ENCODE measurements at places on chromosomes 7 and 10. TPM values are rescaled to one million over a fixed set of nuclear protein-coding genes. Genes with fewer than 3 reads are reported as not detected.

DNA sequence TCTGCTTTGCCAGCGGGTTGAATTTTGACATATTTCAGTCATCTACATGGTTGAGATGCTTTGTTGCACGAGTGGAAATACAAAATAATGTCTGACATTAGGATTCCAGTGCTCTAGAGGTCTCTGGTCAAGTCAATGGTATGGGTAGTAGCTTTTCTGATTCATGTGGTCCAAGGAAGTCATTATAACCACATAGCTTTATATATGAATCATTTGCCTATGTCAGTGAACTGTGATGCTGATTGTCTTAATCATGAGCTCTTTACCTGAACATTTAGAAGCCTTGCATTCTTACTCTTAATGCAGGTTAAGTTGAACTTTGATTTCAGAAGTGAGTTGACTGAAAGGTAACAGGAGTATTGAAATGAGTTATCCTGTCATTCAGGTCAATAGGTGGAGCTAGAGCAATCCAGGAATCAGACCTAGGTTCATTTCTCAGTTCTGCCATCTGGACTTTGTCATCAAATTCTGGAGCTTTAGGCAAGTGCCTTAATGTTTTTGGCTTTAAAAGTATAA, 3.3 kb downstream of the MAPK8 start:
- DNase-seq: no peak

DNA sequence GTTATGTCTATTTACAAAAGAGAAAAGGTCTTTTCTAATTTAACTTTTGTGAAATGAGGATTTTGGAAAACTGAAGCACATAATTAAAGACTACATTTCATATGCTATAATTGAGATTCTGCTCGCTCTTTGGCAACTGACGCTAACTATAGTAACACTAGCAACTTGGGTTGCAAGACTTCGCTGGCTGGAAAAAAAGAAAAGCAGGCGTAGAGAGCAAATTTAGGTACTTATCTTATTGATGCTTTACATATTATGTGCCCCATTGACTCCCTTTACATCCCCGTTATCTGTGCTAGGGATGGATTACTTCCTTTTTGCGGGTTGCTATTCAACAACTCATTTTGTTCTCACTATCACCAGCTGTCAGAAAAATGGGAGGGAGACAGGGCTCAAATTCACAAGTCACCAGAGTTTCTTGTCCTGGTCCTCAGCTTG, 10.5 kb downstream of the SEMA3C start:
- DNase-seq: no peak

DNA sequence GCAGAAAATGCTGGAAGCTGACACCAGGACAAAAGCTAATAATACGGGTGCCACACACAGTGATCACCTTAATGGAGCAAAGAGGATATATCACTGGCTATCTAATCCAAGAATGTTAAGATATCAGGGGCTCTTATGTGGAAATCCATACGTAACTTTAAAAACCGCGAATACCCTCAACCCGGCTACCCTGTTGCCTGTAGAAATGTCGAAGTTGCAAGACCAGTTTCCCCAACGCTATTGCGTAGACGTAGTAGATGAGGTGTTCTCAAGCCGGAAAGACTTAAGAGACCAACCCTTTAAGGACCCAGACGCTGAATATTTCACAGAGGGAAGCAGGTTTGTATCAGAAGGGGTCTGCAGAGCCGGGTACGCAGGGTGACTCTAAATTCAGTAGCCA, 7.9 kb upstream of the CYREN start:
- DNase-seq: no peak

- no peak for DNase-seq
These were observed 64.4 kb downstream of the DNAJB9 start for GRCh38 chr7:108634036-108634435.

The SPDYE6 gene
- total RNA-seq: not detected

DNA sequence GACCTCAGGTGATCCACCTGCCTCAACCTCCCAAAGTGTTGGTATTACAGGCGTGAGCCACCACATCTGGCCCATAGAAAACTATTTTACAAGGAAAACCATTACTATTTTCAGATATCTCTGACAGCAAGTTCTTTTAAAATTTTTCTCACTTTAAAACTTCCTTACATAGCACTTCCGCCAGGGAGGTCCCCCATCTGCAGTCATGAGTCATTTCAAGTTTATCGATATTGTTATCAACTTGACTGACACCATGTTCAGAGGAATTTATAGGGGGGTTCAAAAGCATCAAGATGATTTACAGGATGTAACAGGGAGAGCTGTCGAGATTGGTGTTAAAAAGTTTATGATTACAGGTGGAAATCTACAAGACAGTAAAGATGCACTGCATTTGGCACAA, 88.8 kb downstream of the NRBF2 start:
- DNase-seq: no peak

GRCh38 chr10:123833170-123833850, 58.3 kb downstream of the CPXM2 start:
- no peak for DNase-seq

DNA sequence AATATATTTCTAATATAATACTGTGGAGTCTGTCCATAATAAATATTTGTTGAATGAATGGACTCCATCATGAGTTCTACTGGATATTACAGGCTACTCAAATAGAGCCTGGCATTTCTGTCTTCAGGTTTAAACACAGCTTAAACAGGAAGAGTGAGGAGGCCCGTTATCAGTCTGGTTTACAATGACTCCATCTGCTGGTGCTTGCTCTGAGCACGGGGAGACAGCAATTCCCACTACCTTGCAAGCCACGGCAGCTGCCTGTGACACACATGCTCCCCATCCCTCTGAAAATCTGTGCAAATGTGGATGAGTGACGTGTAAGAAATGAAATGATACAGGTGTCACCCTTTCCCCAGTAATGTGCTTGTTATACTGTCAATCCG, 293.5 kb upstream of the IMMP2L start:
- DNase-seq: no peak

The WNT8B gene
- total RNA-seq: 0.34 TPM

GRCh38 chr7:104106108-104106905, 101.5 kb downstream of the ORC5 start:
- DNase-seq: no peak

- DNase-seq: no peak
These were observed 239.2 kb downstream of the COBL start for GRCh38 chr7:51077316-51077986.

The TMEM184A gene
- 8.4 TPM for total RNA-seq

- DNase-seq: no peak
These were observed 307.3 kb downstream of the CAMK1D start for GRCh38 chr10:12656518-12657142.

The PLXDC2 gene
- 38.0 TPM for total RNA-seq

The HKDC1 gene
- not detected for total RNA-seq

GRCh38 chr7:13551503-13551902, 438.0 kb downstream of the ETV1 start:
- no peak for DNase-seq

The ATG9B gene
- 0.35 TPM for total RNA-seq

- DNase-seq: no peak
These were observed 140.4 kb downstream of the DKK1 start for GRCh38 chr10:52454491-52454890.

GRCh38 chr7:64874114-64874513, 29.0 kb upstream of the ZNF273 start:
- no peak for DNase-seq

DNA sequence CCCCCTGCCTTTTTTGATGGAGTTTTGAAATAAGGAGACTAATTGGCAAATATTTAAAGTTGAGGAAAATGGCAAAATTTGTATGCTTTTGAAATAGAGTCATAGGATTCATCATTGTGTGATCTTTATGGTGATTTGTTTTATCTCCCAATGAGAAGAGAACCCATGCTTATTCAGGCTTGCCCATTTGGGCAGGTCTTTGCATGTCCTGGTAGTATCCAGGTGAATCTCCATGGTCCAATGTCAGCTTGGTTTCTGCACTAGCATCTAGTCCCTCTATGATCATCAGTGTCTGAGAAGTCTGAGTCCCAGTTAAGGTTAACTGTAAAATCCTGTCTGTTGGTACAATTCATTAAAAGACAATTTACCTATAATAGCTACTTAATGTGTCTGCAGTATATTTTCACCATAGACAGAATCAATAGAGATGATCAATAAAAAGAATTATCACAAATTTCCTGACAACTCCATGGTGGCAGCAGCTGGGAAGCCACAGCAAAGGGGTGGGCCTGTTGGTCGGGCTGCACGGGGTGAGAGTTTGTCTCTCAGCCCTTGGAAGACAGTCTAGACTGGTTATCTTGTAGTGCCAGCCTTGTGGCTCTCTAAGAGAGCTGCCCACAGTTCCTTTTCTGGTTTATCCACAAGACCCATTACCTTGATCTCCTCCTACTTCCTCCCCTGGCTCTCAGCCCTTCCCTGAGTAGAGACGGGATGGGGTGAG, 22.2 kb upstream of the BMPER start:
- DNase-seq: no peak

The ZC3HAV1L gene
- 35.6 TPM for total RNA-seq

The EIF5AL1 gene
- total RNA-seq: 0.72 TPM

GRCh38 chr10:4264209-4264865, 479.3 kb upstream of the KLF6 start:
- no peak for DNase-seq

DNA sequence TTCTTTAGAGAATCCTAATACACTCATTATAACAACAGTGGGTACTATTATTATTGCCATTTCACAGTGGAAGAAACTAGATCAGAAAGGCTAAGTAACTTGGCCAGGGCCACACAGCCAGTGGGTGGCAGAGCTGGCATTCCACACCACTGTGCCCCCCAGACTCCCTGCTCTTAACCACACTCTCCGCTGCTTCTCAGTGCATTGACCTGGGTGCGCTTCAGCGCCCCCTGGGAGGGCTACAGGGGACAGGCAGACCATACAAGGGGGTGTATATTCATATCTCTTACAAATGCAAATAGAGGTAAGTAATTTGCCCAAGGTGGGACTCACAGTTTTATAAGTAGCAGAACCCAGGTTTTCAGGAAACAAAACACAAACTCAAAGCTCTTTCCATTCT, 77.0 kb upstream of the NMT2 start:
- DNase-seq: no peak

DNA sequence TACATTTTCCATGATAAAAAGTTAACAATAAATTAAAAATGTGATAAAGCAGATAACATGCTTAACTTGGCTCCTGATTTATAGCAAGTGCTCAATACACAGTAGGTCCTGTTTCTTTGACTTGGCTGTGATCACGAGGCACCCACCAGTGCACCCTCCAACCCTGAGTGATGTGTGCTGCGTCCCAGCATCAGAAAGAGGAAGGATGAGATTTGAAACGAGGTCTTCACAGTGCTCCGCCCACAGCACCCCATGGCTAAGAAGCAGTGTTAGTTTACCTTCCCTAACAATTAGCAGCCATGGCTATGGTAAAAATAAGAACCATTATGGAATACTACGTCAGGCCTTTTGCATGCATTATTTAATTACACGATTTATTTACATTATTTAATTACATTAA, 292.0 kb upstream of the ZMIZ1 start:
- no peak for DNase-seq

DNA sequence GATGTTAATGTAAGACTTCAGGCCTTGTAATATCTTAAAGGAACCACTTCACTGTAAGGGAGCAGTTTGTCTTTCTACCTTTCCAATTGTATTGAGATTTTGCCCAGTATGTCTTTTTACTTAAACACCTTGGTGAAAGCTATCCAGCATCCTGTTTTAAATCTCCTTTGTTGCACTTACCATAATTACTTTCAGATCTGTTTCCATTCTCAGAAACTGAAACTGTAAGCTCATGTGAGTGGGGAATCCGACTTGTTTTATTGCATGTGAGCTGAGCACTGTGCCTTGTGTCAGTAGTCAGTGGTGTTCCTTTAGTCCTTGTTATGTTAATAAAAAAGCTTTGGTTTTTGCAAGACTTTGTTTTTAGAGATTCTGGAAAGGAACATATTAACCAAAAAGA, 42.2 kb downstream of the BMPR1A start:
- DNase-seq: no peak

- DNase-seq: no peak
These were observed 204.6 kb upstream of the INHBA start for GRCh38 chr7:41907444-41907843.

The LRRC61 gene
- 23.6 TPM for total RNA-seq

DNA sequence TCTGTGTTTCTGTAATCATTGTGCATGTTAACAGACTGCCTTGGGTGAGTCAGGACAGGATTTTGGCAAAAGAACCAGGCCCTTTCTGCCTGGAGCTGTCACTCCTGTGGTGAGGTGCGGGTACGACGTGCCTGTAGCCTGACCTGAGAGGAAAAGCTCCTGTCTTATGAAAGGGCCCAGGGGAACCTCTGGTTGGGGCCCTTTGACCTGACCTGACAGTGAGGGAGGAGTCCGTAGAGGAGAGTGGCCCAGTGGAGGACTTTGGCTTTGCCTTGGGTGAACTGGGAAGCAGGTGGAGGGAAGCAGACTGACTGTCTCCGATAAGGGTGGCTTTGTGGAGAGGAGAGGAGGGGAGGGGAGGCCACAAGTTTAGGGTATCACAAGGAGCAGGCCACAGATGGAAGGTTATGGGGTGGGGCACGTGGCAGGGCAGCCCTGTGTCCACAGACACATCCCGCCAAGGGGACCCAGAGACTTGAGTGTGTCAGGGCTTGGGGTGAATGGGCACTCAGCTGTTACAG, 6.9 kb downstream of the PFKP start:
- no peak for DNase-seq

- no peak for DNase-seq
These were observed 143.3 kb downstream of the KMT2E start for GRCh38 chr7:105157278-105157677.

GRCh38 chr7:98864731-98865453, 4.9 kb downstream of the TMEM130 start:
- no peak for DNase-seq

GRCh38 chr10:85600026-85600743, 766.4 kb downstream of the GRID1 start:
- DNase-seq: no peak

- no peak for DNase-seq
These were observed 2.0 kb upstream of the CALD1 start for GRCh38 chr7:134777470-134777869.

DNA sequence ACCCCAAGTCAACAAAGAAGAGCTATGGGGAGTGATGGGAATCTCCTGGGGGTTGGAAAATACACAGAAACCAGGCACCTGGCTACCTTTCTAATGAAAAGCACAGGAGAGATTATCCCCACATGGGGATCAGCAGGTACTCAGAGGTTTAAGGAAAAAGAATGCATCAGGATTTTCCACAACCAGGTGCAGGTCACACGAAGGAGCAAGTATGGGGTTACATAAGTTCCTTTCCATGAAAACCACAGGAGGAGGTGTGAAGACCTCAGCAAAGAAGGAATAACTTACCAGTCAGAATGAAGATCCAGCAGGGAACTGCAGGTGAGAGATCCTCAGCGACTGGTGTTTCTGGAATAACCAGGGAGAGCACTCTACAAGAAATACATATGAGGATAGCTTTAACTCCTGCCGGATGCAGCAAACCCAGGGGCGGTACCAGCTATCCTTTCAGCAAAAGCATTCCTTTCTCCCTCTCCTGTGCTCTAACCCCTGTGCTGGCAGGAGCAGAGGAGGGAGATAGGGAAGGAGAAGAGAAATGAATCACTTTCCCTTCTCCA, 116.7 kb upstream of the TMEM106B start:
- DNase-seq: no peak
